ENCODE measurements at places on chromosomes 13 and 19.

DNA sequence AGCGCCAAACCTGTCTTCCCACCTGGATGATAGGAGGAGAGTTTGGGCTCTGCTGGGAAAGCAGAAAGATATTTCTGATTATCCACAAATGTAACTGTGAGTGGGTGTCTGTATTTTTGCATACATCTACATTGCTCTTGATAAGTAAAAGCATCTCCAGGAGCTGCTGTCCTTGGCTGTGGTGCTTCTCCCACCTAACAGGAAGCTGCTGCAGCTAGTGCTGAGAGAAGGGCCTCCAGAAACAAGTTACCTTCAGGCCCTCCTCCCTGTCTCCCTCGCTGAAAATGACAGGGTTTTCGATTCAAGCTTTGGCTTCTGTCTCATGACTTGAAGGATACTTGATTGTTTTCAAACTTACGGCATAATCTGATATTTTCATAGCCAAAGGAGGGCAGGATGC lies 90.1 kb downstream of the FOXO1 start:
- no peak for DNase-seq

DNA sequence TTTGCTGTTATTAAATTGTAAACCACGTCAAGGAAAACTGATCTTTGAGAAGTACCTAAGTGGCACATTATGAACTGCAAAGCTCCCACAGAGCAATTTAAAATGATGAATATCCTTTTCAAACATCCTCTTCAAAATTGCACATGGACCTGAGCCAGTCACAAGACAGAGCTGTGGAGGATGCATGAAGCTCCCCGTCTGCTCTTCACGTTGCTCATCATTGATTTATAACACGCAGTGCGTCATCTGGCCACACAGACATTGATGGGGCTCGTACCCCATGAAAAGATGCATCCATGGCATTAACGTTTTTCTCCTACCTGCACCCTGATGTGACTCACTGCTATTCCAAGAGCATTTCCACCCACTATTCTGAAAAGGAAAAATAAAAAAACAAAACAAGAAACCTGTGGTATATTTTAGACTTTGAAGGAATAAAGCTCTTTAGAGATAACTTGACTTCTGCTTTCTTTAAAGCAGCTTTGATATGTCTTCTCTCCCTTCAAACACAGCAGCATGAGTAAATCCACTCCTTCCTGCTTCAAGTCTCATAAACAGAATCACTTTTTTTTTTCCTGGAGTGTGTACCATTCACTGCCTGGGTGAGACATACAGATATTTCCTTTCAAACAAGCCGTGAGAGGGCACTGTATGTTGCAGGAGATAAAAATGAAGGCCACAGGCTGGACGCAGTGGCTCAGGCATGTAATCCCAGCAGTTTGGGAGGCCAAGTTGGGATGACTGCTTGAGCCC lies 7.2 kb upstream of the SERTM1 start:
- no peak for DNase-seq

GRCh38 chr19:33374236-33374714 lies 766 bp downstream of the CEBPG start:
- DNase-seq, result no peak

DNA sequence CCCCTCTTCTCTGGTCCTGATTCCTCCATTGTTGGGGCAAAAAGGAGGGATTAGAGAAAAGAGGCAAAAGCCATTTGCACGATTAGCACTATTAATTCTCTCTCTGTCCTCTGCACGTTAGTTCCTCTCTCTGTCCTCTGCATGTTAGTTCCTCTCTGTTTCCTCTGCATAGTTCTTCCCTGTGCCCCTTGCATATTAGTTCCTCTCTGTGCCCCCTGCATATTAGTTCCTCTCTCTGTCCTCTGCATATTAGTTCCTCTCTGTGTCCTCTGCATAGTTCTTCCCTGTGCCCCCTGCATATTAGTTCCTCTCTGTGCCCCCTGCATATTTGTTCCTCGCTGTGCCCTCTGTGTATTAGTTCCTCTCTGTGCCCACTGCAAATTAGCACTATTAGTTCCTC lies 847.2 kb upstream of the GPC6 start:
- DNase-seq, result no peak

DNA sequence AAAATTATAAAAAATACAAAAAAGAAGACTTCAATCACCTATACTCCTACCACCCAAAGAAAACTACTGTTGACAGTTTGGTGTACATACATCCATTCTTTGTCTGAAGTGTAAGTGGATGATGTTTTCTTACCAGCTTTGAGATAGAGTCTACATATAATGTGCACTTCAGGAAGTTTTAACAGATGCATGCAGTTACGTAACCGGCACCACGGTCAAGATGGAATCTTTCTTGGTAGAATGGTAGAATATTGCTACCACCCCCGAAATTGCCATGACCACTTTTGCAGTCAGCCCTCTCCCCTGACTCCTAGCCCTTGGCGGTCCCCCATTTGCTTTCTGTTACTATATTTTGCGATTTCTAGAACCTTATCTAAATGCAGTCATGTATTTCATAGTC lies 1.4 kb downstream of the CUL4A start:
- no peak for DNase-seq

Measured in AG09319 (cell line).